ENCODE measurements at places on chromosomes 5 and 9. TPM values are rescaled to one million over a fixed set of nuclear protein-coding genes. Genes with fewer than 3 reads are reported as not detected.
A peak's percentile ranks its signal among the peaks of the same experiment; 100 is the strongest.

SPATA9 gene
- not detected for total RNA-seq

GRCh38 chr5:132439521-132440089 lies 51.0 kb downstream of the IRF1 start:
- no peak for DNase-seq

SPATA31A3 gene
- not detected for total RNA-seq

DNA sequence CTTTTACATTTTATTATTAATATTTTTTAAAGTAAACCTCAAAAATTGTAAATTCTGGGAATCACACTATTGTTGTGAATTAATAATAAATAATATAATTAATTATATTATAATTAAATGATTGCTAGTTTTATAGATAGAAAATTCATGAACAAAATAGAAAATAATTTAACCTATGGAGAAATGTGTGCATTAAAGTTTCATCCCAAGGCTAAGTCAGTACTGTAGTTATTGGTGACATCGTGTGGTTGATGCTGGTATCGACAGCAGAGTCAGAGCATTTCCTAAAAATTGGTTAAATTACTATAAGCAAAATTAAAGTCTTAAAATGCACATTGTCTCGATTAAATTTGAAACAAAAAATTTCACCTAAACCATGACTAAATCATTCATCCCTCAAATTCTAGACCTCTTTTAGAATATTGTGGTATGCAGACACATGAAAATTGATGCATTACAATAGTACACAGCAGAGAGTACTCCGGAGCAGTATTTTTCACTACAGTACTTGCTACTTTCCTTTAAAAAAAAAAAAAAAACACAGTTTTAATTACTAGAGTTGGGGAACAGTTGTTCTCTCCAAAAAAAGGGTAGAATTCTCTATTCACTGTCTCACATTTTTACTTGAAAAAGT lies 73.9 kb downstream of the RORB start:
- no peak for DNase-seq

DNA sequence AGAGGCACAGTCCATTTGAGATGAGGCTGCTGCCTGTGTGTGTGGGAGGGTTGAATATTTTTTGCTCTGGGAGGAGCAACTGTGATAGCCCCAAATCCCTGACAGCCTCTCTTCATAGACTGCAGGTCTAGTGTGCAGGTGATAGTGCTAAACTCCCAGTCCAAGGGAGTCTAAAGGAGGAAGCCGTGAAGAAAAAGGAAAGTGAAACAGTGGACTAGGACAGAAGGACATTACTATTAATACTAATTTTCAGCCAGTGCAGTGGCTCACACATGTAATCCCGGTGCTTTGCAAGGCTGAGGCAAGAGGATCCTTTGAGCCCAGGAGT lies 295.0 kb downstream of the PDE4D start:
- no peak for DNase-seq

- DNase-seq: no peak
Measured at GRCh38 chr9:127216210-127216887, 48.2 kb upstream of the GARNL3 start.

IFNA2 gene
- not detected for total RNA-seq

AHRR gene
- total RNA-seq: 0.09 TPM

BTNL3 gene
- not detected for total RNA-seq

LAMC3 gene
- total RNA-seq: 9.6 TPM

GRCh38 chr9:123739387-123739786 lies 190.5 kb downstream of the DENND1A start:
- no peak for DNase-seq

- DNase-seq: no peak
Measured at GRCh38 chr9:105541838-105542237, 16.1 kb upstream of the FKTN start.

FLT4 gene
- 2.3 TPM for total RNA-seq

FOXD4L3 gene
- not detected for total RNA-seq

OSMR gene
- 18.8 TPM for total RNA-seq

DNA sequence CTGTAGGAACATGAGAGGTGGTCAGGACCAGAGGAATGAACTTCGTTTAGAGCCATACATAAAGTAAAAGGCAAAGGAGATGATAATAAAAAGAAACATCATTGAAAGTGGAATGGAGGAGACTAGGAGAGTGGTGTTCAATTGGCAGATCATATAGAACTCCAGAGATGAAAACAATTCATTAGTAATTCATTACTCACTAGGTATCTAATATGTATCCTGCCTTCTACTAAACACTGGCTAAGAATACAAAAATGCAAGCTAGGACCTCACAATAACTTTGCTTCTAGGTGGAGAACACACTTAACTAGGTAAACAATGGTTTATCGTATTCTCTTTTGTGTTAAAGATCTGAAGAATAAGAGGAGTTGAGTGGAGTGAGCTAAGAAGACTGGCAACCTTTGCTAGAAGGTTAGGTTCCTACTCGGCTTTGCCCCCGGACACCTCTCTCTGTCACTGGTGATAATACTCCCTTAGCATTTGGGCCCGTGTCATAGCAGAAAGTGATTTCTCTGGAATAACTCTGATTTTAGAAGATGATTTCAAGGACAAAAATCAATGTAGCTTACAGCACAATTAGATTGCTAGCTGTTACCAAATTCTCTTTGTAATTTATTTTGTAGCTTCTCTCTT lies 88.6 kb upstream of the IFNE start:
- no peak for DNase-seq

DNA sequence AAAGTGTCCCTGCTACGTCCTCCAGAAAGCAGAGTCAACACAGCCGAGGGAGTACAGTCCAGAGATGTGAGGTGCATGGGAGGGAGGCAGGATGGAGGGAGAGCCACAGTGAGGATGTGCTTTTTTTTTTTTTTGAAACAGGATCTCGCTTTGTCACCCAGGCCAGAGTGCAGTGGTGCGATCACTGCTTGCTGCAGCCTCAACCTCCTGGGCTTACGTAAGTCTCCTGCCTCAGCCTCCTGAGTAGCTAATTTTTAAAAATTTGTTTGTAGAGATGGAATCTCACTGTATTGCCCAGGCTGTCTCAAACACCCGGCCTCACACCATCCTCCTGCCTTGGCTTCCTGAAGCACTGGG lies 33.2 kb upstream of the ALDH1B1 start:
- DNase-seq: peak; percentile 13

AQP7 gene
- total RNA-seq: not detected

DNA sequence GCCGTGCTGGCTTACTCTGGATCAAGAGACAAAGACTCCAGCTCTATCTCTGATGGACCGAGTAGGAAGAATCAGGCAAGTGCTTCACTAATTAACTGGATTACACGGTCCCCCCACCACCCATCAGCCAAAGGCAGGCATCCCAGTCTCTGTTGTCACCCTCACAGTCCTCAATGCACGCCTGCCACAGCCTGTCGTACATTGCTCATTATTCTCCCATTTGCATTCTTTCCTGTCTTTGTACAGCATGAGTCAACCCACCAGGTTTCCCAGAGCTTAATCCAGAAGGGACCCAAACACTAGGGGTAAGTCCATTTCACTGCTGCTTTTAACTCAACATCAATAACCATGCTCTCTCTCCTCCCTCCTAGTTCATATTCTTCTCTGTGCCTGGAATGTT lies 44.4 kb downstream of the PCA3 start:
- DNase-seq: no peak

- DNase-seq: no peak
Measured at GRCh38 chr9:123246534-123246933, 21.9 kb downstream of the STRBP start.

DNA sequence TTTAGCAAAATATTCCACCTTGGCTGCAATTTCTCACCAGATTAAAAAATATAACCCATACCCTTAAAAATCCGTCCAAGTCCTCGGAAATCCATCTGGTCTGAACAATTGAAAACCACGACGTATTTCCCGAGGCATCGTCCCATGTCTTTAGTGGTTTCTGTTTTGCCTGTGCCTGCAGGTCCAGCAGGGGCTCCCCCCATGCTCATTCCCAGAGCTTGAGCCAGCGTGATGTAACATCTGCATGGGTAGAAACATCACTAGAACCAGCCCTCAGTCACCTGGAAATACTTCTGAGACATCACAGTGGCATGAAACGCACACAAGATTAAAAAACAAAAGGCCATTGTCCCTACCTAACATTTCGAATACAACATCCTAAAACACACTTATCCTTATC lies 114.0 kb downstream of the DNAH5 start:
- DNase-seq: no peak

DNA sequence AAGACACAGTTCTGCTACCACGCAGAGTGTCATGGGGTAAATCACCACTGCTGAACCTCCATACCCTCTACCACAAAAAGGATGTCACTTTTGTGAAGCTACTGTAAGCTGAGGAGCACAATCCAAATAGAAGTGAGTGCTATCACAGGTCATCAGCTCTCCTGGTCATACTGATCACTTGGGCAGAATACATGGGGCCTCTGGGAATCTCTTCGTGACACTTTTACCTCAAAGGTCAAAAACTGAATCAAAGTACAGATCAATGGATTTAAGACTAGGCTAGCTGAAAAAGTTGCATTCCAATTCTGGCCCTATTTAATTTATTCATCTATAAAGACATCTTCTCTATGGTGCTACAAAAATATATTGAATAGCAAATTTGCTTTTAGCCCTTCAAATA lies 115.5 kb downstream of the MPDZ start:
- no peak for DNase-seq

LCN15 gene
- not detected for total RNA-seq

GRCh38 chr5:59332236-59332973 lies 561.1 kb downstream of the PDE4D start:
- DNase-seq: no peak

LCN2 gene
- 2.2 TPM for total RNA-seq

FGF1 gene
- total RNA-seq: not detected

DNA sequence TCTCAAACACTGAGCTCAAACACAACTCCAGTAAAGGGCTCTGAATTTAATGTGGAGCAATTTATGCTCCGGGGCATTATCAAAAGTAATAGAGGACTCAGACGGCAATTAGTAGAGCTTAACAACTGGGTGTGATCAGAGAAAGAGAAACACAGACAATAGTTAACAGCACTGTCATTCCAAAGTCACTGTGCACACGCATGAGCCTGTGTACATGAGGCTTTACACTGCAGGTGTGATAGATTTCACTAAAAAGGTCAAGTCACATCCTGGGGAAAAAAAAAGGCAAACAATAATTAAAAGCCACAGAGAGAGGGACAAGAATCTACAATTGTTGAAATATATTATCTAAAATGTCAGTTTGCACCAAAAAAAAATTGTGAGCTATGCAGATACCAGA lies 956.5 kb downstream of the CDH18 start:
- DNase-seq: no peak

All from Caki2 (cell line).